Stimulated activated CD4-positive, alpha-beta T cell treated with anti-CD3 and anti-CD28 coated beads, Interleukin-2, amount 100 ng/mL, for 4 hours (primary cell): ENCODE measurements at places on chromosomes 2 and 18.

- no peak for DNase-seq
Measured at GRCh38 chr2:223526106-223526505, 76.1 kb downstream of the SCG2 start.

DNA sequence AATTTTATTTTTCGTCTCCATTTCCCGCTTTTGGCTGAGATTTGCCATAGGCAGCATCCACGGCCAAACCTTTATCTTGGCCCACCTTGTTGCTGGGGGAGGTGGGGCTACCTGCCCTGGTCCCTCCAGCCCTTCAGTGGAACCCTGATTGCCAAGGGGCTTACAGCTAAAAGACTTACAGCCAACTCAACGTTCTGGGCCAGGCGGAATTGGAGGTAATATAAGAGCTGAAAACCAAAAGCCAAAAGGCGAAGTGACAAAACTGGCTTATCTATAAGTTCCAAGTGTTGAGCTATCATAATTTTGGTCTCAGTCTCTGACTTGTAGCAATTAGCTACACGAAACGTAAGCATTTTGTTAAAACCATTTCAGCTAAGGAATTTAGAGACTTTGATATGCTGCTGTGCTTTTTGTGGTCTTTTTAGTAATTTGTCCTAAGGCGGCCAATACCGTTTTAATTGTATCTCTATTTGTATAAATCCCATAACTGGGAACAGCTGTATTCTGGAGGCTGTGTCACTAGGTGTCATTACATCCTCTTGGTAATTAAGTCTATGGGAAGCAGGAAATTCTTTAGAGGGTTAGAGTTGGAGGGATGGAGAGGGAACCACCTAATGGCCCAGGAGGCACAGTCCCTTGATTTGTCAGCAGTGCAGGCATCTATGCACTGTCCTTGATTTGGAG, 24.0 kb downstream of the PDCD1 start:
- DNase-seq: no peak

DNA sequence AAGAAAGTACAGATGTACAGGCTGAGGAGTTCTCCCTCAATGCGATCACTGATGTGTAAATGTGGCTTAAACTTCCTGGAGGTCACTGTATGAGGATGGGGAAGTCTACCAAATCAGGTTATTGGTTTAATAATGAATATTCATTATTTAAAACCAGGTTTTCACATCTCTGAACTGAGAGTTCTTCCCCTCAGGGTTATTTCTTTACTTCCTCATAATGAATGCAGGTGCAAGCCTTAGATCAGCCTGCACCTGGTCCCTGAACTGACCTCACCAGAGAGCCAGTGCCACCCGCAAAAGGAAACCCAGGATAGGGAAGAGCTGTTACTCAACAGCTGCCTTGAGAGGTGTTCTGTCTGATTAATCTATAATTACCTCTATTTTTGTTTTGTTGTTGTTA, 369.0 kb downstream of the EPHA4 start:
- no peak for DNase-seq

- no peak for DNase-seq
Measured at GRCh38 chr2:67289921-67290371, 107.2 kb upstream of the ETAA1 start.

- no peak for DNase-seq
Measured at GRCh38 chr2:19971691-19972090, 18.2 kb downstream of the WDR35 start.
